ENCODE measurements at places on chromosomes 13 and 19. TPM values are rescaled to one million over a fixed set of nuclear protein-coding genes. Genes with fewer than 3 reads are reported as not detected.

DNA sequence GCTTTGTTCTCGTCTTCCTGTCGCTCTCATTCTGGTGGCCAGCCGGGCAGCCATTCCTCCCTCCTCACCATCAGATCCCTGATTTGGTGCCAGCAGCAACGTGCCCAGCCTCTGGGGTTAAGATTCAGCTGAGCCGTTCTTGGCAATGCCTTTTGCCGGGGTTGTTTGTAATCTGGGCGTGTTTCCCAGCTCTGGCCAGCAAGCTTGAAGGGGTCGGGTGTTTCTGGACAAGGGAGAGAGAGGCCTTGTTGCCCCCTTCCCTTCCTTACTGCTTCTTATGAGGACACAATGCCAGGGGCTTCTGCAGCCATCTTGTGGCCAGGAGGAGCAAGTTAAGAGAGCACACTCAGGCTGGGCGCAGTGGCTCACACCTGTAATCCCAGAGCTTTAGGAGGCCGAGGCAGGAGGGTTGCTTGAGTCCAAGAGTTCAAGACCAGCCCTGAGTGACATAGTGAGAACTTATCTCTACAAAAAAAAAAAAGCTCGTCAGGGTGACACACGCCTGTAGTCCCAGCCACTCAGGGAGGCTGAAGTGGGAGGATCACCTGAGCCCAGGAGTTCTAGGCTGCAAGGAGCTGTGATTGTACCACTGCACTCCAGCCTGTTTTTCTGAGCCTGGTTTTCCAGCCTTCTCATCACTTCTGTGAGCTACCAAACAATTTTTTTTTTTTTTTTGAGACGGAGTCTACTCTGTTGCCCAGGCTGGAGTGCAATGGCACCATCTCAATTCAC is 10.7 kb upstream of the CRTC1 start:
- H3K4me1 ChIP-seq = peaks cover 18% of the 10 kb centered on the region
- peaks cover 27% of the 10 kb centered on the region for H3K36me3 ChIP-seq
- peak overlapping the region; percentile 38 for H3K4me3 ChIP-seq
- peak overlapping the region; percentile 59 for H3K27ac ChIP-seq
- no peaks in the 10 kb centered on the region for H3K27me3 ChIP-seq

The ZNF382 gene
- 0.32 TPM for total RNA-seq

GRCh38 chr13:35876601-35877000 is 254.6 kb downstream of the DCLK1 start:
- H3K27me3 ChIP-seq = no peaks in the 10 kb centered on the region
- DNase-seq = no peak
- H3K4me1 ChIP-seq = no peaks in the 10 kb centered on the region
- no peaks in the 10 kb centered on the region for H3K36me3 ChIP-seq
- no peak overlapping the region for H3K27ac ChIP-seq
- no peak overlapping the region for H3K4me3 ChIP-seq

The SYNGR4 gene
- total RNA-seq = not detected

The ZNF844 gene
- total RNA-seq = 8.0 TPM

DNA sequence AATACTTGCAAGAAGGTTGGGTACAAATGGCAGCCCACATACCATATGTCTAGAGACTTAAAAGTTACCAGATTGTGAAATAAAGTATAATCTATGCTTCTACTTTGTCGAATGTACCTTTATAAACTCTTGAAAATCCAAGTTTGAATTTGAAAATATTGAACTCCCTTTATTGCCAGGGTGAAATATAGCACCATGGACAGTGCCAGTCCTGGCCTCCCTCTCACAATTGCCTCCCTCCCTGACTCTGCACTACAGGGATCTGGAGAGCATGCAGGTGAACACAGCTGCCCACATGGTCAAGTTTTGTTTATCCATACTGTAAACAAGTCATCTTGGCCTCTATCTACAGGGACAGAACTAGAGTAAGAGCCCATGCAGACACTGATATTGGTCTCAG is 394.1 kb upstream of the SLITRK6 start:
- no peak overlapping the region for H3K4me3 ChIP-seq
- H3K4me1 ChIP-seq = no peaks in the 10 kb centered on the region
- DNase-seq = no peak
- no peaks in the 10 kb centered on the region for H3K36me3 ChIP-seq

- H3K27me3 ChIP-seq = no peaks in the 10 kb centered on the region
- no peak for DNase-seq
- peaks cover 73% of the 10 kb centered on the region for H3K36me3 ChIP-seq
- H3K4me3 ChIP-seq = no peak overlapping the region
- H3K27ac ChIP-seq = peak overlapping the region; percentile 40
These were observed 15.1 kb downstream of the PRAM1 start for GRCh38 chr19:8487137-8487851.

GRCh38 chr19:33507021-33507956 is 14.3 kb downstream of the PEPD start:
- no peaks in the 10 kb centered on the region for H3K4me1 ChIP-seq
- no peaks in the 10 kb centered on the region for H3K27me3 ChIP-seq
- no peak for DNase-seq

The ATP4B gene
- not detected for total RNA-seq

GRCh38 chr13:60230593-60230992 is 66.9 kb upstream of the DIAPH3 start:
- H3K27me3 ChIP-seq = no peaks in the 10 kb centered on the region
- no peaks in the 10 kb centered on the region for H3K4me1 ChIP-seq
- H3K27ac ChIP-seq = no peak overlapping the region
- no peaks in the 10 kb centered on the region for H3K36me3 ChIP-seq
- DNase-seq = no peak

The NDUFS7 gene
- total RNA-seq = 216 TPM

- H3K4me3 ChIP-seq = no peak overlapping the region
- H3K4me1 ChIP-seq = no peaks in the 10 kb centered on the region
- no peaks in the 10 kb centered on the region for H3K36me3 ChIP-seq
- H3K27me3 ChIP-seq = no peaks in the 10 kb centered on the region
- no peak for DNase-seq
- no peak overlapping the region for H3K27ac ChIP-seq
These were observed 139.4 kb downstream of the HS6ST3 start for GRCh38 chr13:96229356-96229755.

GRCh38 chr13:109203587-109203986 is 574.2 kb downstream of the MYO16 start:
- no peak overlapping the region for H3K27ac ChIP-seq
- no peaks in the 10 kb centered on the region for H3K36me3 ChIP-seq
- H3K27me3 ChIP-seq = no peaks in the 10 kb centered on the region
- no peak overlapping the region for H3K4me3 ChIP-seq
- no peaks in the 10 kb centered on the region for H3K4me1 ChIP-seq

DNA sequence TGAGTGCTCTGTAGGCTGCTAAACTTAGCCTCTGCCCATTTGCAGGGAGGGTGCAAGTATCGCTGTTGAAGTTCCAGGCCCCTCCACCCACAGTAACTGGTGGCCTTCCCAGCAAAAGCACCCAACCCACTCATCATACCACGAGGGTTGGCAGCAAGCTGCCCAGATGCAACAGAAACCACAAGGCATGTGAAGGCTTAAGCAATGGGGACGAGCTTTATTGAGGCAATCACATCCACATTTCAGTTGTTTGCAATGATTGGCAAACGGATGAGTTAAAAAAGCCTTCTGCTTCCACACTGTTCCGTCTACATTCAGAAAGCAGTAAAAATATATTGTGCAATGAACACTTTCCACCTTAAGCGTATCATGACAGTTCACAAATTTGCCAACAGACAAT is 10.3 kb downstream of the GJB6 start:
- no peaks in the 10 kb centered on the region for H3K4me1 ChIP-seq
- no peaks in the 10 kb centered on the region for H3K27me3 ChIP-seq
- no peak overlapping the region for H3K4me3 ChIP-seq
- H3K27ac ChIP-seq = no peak overlapping the region
- DNase-seq = no peak

GRCh38 chr13:107209824-107210722 is 642.1 kb upstream of the ARGLU1 start:
- no peak for DNase-seq
- no peak overlapping the region for H3K27ac ChIP-seq
- H3K27me3 ChIP-seq = no peaks in the 10 kb centered on the region
- no peaks in the 10 kb centered on the region for H3K36me3 ChIP-seq
- peak overlapping the region; percentile 33 for H3K4me3 ChIP-seq

GRCh38 chr19:52948025-52948770 is 14.5 kb downstream of the ZNF816 start:
- H3K4me3 ChIP-seq = no peak overlapping the region
- H3K36me3 ChIP-seq = peaks cover 38% of the 10 kb centered on the region
- H3K4me1 ChIP-seq = peaks cover 2% of the 10 kb centered on the region
- no peak overlapping the region for H3K27ac ChIP-seq

DNA sequence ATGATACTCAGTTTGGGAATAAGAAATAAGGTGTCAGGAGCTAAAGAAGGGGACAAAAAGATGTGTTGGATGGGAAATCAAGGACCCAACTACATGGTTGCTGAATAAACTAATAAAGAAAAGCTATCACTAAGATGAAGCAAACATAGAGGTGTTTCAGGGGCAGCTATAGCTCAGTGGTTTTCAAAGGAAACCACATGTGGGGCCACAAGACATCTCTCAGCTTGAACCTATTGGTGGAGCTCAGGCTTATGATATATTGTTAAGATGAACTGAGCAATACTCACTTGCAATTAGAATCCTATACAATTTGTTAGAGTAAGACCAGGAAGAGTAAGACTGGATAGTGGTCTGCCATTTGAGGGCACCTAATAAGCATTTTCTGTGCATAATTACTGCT is 45.1 kb upstream of the SPRY2 start:
- H3K4me3 ChIP-seq = no peak overlapping the region
- no peak for DNase-seq
- no peaks in the 10 kb centered on the region for H3K36me3 ChIP-seq
- no peaks in the 10 kb centered on the region for H3K27me3 ChIP-seq
- no peak overlapping the region for H3K27ac ChIP-seq

DNA sequence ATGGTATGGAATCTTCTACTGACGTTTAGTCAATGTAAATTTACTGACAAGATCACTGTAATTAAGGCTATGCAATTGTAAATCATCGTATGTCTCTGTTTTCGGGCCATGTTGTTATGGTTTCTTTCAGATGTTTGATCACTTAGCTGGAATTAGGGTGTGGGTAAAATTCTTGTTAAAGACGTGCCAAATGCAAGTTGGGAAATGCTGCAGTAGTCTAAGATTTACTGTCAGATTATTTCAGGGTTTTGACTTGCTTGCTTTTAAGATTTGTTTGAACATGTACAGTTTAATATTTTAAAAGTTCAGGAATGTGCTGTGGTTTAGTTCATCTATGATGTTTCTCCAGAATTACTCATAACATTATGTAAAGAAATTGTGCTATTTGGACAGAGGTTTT is 10.8 kb downstream of the NDFIP2 start:
- H3K27ac ChIP-seq = no peak overlapping the region
- no peak overlapping the region for H3K4me3 ChIP-seq
- H3K4me1 ChIP-seq = no peaks in the 10 kb centered on the region
- DNase-seq = no peak

DNA sequence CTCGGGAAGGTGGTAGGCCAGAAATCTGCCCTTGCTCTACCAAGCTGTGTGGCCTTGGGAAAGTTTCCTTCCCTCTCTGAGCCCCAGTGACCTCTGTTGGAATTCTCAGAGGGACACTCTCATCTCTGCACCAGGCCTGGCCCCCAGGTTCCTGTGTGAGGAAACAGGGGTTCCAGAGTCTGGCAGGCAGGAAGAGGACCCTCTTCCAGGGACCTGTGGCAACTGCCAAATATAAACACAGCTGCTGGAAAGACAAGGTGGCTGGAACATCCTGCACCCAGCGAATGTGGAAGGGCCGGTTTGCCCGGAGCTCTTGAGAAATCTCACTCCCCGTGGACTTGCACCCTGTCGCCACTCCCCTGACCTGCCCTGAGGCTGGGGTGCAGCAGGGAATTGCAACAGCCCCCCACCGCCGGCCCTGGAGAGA is 52.8 kb downstream of the GADD45B start:
- no peaks in the 10 kb centered on the region for H3K36me3 ChIP-seq
- no peak for DNase-seq
- no peak overlapping the region for H3K27ac ChIP-seq
- H3K4me3 ChIP-seq = no peak overlapping the region

DNA sequence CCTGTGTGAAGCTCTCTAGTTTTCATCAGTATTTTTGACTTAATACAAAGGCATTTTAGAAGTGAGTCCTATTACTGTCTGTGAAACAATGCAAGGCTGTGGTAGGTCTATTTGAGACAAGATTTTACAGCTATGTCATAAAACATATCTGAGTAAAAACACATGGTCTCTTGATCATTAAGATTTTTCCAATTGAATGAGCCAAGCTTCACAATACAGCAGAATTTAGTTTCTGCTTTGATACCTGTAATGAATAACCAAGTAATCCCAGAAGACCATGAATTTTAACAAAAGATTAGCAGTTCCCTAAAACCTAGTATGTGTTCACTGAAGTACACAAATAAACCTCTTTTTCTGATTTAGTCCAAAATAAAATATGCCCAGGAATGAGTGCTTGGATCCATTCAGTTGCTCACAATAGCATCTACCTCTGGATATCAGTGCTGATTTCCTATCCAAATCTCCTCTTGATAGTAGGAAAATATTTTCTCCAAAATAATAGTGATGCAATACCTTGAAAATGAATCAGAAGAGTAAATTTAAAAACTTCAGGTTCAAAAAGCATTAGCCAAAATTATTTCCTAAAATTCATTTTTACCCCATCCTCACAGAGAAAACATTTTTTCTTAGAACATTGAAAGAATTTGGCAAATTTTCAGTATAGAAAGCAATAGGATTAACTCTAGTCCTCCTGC is 533.5 kb upstream of the SGCG start:
- no peaks in the 10 kb centered on the region for H3K36me3 ChIP-seq
- no peaks in the 10 kb centered on the region for H3K27me3 ChIP-seq
- H3K4me1 ChIP-seq = no peaks in the 10 kb centered on the region
- no peak overlapping the region for H3K4me3 ChIP-seq

- H3K27ac ChIP-seq = no peak overlapping the region
- H3K4me1 ChIP-seq = no peaks in the 10 kb centered on the region
- no peaks in the 10 kb centered on the region for H3K27me3 ChIP-seq
These were observed 1471.7 kb upstream of the PRR20A start for GRCh38 chr13:55669051-55669450.

DNA sequence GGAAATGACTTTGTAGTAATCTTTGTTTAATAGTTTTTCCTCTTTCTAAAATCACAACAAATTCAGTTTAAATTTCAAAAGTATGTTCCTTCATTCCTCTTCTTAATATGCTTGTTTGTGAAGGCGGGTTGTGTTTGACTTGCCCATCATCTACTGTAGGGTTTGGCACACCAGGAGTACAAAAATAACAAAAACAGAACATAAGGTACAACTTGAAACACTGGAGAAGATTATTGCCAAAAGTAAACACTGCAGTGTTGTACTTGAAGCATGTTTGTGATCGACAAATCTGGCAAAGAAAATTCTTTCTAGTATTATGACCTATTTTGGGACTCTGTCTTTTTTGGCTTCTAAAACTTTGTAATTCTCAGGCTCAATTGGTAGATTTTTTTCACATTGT is 518.6 kb downstream of the SLITRK5 start:
- H3K27ac ChIP-seq = no peak overlapping the region
- no peaks in the 10 kb centered on the region for H3K4me1 ChIP-seq
- H3K36me3 ChIP-seq = no peaks in the 10 kb centered on the region
- no peaks in the 10 kb centered on the region for H3K27me3 ChIP-seq
- no peak for DNase-seq
- H3K4me3 ChIP-seq = no peak overlapping the region

DNA sequence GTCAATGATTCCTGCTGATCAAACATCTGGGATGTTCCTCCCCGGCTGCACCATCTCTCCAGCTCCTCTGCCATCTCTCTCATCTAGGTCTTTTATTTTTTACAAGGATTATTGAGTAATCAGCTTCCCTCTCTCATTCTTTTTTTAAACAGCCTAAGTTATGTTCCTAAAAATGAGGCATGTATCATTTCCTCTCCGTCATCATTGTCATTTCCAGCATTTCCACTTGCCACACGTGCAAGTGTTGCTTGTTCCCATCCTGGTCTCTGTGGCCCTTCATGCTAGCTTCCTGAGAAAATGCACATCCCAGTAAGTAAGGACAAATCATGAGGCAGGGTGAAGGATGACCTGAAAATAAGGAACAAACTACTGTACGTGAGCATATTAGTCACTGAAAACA is 102.7 kb upstream of the POSTN start:
- H3K4me1 ChIP-seq = no peaks in the 10 kb centered on the region
- H3K27ac ChIP-seq = no peak overlapping the region
- H3K27me3 ChIP-seq = no peaks in the 10 kb centered on the region

The MATK gene
- not detected for total RNA-seq
